ENCODE measurements at places on chromosomes 2 and 18.

- no peak for DNase-seq
Measured at GRCh38 chr2:69572641-69573040, 70.9 kb downstream of the AAK1 start.

DNA sequence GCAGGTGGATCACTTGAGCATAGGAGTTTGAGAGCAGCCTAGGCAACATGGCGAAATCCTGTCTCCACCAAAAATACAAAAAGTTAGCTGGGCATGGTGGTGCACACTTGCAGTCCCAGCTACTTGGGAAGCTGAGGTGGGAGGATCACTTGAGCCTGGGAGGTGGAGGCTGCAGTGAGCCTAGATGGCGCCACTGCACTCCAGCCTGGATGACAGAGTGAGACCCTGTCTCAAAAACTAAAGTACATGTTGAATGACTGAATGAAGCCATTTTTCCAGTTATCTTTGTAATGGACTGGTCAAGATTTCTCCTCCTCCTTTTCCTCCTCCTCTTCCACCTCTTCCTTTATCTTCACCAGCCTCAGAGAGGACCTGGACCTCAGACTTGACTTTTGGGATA is 272.0 kb downstream of the SMAD2 start:
- no peak for DNase-seq

DNA sequence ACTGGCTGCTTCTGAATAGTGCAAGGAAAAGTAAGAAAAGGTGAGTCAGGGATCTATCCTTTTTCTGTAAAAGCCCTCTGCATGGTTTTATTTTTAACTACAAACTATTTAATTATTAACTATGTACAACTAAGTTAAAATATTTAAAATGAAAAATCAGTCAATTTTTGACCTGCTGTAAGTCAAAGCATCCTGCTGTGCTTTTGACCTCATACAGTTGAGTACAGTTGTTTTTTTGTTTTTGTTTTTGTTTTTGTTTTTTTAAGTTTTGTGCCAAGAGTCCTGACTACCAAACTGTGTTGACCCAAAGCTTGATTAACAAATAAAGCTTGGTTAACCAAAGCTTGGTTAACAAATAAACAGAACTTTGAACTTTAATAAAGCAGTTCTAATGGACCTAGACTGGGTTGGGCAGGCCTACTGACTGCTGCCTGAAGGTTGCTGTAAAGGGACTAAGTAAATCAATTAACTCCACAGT is at the start of gene ACMSD:
ACMSD (plus strand) TSS at position 474 of the 478 bp plus-strand sequence. CDS start 67 bp downstream, outside the sequence.
- DNase-seq = no peak

GRCh38 chr2:11753452-11753885 is 7.0 kb downstream of the LPIN1 start:
- DNase-seq = no peak

GRCh38 chr2:191929288-191929687 is 82.4 kb upstream of the CAVIN2 start:
- DNase-seq = no peak

GRCh38 chr18:35581898-35582641 is 530 bp downstream of the GALNT1 start:
- peak; percentile 46 for DNase-seq

GRCh38 chr2:218873359-218874194 is 7.1 kb upstream of the WNT10A start:
- no peak for DNase-seq

GRCh38 chr2:236552212-236552542 is 17.4 kb upstream of the ACKR3 start:
- DNase-seq = no peak

DNA sequence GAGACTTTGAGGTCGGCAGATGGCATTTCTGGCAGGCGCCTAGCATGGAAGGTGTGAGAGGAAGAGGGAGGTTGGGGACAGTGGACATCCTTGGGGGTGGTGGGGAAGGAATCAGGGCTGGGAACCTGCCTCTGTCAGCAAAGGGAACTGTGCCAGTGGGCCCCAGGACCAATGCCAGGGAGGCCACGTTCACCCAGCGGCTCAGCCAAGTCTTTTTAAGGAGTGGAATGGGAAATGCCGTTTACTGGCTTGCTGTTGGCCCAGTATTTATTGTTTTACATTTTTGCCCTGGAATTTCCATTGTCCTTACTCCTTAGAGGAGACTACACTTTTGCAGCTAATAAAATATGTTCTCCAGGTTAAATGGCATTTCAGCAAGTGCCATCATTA is 135.2 kb downstream of the MCFD2 start:
- no peak for DNase-seq

- no peak for DNase-seq
Measured at GRCh38 chr2:136424112-136424511, 306.2 kb upstream of the CXCR4 start.

DNA sequence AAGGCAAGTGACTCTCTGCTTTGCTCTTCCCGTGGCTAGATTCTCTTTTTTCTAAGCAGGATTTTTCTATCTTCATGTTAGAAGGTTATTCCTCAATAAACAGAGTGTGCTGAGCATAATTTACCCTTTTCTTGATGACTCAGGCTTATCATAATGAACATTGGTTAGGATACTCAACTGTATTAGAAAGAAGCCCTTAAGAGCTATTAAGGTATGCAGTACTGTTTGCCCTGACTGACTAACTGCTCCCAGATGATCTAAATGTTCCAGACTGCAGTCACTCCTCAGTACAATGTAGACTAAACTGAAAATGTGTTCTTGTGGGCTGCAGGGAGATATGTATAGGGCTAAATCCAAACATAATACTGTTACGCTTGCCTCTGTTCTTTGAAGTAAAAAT is 687.8 kb downstream of the NUP35 start:
- DNase-seq = no peak

DNA sequence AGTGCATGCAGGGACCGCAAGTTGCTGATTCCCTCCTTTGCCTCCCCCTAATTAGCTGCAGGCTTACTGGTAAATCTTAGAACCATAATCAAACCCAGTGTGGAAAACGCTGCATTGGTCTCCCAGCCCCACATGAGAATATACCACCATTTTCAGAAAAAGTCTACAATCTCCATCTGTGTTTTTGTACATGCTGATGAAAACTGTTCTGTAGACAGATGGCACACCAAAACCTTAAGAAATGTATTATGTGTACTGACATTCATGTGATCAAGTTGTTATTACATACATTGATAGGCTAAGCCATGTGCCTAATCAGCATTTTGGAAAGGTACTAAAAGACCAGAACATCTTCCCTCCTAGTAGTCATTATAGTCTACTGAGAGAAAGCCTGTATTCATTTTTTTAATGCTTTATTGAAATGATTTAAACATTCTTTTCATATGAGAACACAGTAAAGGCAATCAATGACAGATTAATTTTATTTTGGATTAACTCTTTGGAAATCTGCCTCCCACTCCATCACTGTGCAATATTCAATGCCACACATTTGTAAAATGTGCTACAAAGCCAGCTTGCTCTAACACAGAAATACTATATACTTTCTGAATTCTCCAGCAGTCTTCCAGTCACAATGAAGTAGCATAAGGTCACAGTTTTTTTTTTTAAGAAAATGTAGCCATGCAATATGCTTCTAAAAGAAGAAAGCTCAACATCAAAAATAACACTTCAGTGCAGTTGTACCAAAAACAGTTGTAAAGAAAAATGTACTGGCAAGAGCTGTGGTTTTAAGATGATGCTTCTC is 1.8 kb upstream of the CRYGA start:
- no peak for DNase-seq

- no peak for DNase-seq
Measured at GRCh38 chr2:60152226-60152833, 401.1 kb downstream of the BCL11A start.

DNA sequence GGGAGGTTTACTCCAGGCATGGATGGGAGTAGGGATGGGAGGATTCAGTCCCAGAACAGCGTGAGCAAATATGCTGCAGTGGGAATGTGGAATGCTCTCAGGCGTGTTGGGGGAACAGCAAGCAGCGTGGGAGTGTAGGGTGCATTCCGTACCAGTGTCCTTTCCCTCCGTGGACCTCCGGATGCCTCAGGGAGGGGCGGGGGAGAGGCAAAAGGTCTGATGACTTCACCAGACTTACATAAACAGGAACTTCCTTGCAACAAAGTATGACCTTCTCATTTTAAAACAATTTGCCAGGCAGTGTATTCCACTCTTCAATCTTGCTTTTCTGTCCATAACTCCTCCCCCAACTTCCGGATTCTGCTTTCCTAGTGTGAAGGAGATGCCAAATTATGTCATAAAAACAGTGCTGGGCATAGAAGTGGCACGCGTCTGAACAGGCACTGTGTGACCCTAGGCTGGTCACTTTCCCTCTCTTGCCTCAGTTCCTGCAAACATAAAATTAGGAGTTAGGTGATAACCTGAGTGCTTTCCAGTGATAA is 36.9 kb downstream of the RPL37A start:
- DNase-seq = no peak

DNA sequence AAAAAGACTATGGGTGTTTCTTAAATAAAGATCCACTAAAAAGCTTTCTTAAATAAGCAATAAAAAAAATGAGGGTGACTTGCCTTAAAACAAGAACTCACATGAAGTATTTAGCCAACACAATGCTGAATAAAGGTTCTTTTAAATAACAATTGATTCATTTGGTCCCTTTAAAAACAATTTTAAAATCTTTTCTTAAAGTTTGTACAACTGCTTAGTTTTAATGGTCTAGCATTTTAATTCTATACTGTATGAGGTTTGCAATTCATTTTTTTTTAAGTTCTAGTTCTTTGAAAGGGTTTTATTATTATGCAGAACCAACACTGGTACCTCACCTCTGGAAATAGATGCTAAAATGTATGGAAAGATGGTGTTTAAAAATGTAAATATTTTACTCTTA is 1017.5 kb downstream of the LRP1B start:
- DNase-seq = no peak

- no peak for DNase-seq
Measured at GRCh38 chr2:3154146-3154545, 223.5 kb downstream of the EIPR1 start.

- DNase-seq = no peak
Measured at GRCh38 chr2:178285287-178285615, 90.9 kb downstream of the OSBPL6 start.

GRCh38 chr2:98295275-98295674 is 51.0 kb upstream of the CNGA3 start:
- no peak for DNase-seq

GRCh38 chr2:9959262-9959661 is 7.8 kb downstream of the GRHL1 start:
- no peak for DNase-seq

- DNase-seq = no peak
Measured at GRCh38 chr2:9336241-9336575, 87.1 kb downstream of the ITGB1BP1 start.

GRCh38 chr2:128584296-128584890 is 265.7 kb upstream of the HS6ST1 start:
- no peak for DNase-seq

DNA sequence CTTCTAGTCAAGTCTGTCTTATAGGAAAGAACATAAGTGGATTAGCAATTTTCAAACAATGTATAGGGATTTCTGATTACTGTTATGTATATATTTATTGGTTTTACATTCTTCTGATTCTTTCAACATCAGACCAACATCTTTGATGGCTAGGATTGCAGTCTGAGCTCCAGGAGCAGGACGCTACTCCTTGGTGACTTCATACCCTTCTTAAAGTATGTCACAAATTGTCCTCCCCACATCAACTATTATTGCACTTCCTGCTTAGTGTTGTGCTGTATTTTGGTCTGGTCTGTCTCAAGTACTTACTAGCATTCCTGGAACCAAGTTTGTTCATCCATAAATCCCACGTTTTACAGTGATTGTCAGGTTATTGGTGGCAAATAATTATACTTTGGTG is 49.0 kb downstream of the MAP2 start:
- DNase-seq = no peak

GRCh38 chr2:64819774-64820688 is 166.3 kb upstream of the SERTAD2 start:
- DNase-seq = no peak

GRCh38 chr2:156340377-156340776 is 7.9 kb upstream of the NR4A2 start:
- no peak for DNase-seq

- no peak for DNase-seq
Measured at GRCh38 chr2:205778356-205778755, 96.1 kb downstream of the NRP2 start.

GRCh38 chr2:5036256-5036655 is 655.9 kb upstream of the SOX11 start:
- no peak for DNase-seq

DNA sequence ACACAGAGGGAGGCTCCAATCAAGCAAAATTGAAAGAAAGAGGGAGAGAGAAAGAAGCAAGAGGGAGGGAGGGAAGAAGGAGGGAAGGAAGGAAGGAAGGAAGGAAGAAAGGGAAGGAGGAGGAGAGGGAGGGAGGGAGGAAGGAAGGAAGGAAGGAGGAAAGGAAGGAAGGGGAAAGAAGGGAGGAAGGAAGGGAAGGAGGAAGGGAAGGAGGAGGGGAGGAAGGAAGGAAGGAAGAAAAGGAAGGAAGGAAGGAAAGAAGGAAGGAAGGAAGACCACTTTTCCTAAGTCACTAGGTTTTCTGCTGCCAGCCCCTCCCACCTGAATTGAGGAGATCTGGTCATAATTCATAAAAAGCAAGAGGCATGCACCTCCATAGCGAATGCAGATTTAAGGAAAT is 287.0 kb downstream of the SP3 start:
- DNase-seq = no peak

DNA sequence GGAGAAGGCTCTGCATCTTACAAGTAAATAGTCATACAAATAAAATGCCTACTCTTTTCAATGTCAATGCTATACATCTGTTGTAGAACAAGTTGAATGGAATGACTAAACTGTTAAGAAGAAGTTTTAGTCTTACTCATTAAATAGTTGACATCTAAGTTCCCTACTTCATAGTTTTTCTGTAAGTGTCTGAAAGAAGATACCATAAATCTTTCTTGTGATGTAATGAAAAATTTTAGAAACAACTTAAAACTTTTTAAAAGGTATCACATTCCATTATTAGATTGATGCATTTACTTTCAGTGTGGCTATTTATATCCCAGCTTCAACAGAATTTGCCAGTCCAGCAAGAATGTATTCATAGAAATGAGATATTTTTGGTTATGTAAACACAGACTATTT is 185.2 kb upstream of the EPC2 start:
- no peak for DNase-seq

- DNase-seq = no peak
Measured at GRCh38 chr2:28842042-28842441, 28.1 kb downstream of the TRMT61B start.

GRCh38 chr2:127622561-127623387 is 23.2 kb upstream of the GPR17 start:
- no peak for DNase-seq
